ENCODE measurements at places on chromosomes 4 and X.
A peak's percentile ranks its signal among the peaks of the same experiment; 100 is the strongest.

DNA sequence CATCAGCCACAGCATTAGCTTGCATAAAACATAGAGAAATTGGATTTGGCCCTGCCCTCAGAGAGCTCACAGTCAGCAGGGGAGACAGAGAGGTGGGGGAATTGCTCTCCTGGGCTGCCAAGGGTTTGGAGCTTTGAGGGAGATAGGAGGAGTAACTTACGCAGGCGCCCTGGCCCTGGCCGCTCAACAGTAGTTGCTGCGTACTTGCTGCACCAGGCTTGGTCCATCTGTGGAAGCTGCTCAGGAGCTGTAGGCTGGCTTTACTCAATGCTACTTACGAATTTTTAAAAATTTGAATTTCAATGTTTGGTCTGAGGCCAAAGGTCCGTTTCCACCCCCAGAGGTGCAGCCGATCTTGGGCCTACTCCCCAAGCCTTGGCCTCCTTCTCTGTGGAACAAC lies 83.3 kb downstream of the CPZ start:
- no peak for DNase-seq

GRCh38 chrX:123217077-123217476 lies 33.0 kb downstream of the GRIA3 start:
- DNase-seq, result no peak

- DNase-seq, result peak; percentile 25
Observed at GRCh38 chr4:114659386-114660008, 60.9 kb downstream of the UGT8 start.

DNA sequence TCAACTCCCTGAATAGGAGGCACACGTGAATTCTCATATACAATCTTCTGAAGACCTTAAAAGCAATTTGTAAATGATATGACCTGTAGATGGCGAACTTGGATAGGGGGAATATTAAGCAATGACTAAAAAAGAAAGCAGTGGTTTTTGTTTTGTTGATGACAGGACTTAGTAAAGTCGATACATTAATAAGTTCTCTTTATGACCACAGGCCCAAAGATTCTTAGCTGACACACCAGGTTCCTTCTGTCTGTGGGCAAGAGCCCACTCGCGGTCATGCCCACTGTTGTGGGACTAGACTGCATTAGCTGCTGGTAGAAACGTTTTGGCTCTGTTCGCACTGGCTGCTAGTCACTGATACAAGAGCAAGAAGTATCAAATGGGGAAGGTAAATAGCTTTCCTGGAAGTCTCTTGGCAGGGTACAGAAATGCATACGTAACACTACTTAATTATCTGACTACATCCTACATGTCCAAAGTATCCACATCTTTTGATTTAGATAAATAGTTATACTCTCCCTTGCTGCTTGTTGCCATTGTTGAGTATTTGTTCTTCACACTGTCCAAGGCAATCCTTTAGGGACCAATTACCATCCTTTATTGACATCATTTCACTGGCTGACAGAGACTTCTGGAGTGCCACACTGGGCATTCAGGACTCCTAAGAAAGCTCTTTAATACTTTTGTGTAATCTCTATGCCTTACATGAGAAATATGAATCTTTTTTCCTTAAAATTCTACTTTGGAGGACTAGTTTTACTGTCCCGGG lies 31.0 kb downstream of the ALPK1 start:
- no peak for DNase-seq

- no peak for DNase-seq
Observed at GRCh38 chrX:11349661-11350337, 56.6 kb downstream of the AMELX start.

DNA sequence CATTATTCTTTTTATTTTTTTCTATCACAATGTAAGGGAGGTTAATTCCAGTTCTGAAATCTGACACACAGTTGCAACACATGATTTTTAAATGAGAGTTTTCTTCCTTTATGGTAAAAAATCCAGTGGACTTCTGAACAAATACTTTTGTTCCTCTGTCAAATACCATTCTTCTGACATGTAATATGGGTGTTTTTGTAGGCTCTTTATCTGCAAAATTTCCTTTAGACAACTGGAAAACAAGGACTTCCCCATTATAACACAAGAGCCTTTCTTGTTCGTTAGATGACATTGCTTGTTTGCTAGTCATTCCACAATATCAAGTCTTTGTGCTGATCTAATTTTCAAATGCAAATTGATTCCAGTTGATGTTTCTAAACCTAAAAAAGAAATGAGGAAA lies 7.7 kb downstream of the FANCB start:
- no peak for DNase-seq

- no peak for DNase-seq
Observed at GRCh38 chr4:168099195-168099594, 6.9 kb downstream of the ANXA10 start.

DNA sequence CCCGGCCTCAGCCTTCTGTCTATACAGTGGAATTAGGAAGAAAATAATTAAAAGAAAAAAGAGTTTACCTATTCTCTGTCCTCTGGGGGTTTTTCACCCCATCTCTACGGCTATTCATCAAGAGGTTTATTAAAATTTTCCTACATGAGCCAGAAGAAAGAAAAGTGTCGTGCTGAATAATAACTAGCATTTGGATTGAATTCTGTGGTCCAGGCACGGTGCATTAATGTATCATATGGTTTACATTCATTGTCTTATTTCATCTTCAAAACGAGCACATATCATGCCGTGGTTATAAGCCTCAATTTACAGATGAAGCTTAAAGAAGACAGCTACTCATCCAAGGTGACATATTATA lies 5.4 kb upstream of the NAA15 start:
- no peak for DNase-seq

DNA sequence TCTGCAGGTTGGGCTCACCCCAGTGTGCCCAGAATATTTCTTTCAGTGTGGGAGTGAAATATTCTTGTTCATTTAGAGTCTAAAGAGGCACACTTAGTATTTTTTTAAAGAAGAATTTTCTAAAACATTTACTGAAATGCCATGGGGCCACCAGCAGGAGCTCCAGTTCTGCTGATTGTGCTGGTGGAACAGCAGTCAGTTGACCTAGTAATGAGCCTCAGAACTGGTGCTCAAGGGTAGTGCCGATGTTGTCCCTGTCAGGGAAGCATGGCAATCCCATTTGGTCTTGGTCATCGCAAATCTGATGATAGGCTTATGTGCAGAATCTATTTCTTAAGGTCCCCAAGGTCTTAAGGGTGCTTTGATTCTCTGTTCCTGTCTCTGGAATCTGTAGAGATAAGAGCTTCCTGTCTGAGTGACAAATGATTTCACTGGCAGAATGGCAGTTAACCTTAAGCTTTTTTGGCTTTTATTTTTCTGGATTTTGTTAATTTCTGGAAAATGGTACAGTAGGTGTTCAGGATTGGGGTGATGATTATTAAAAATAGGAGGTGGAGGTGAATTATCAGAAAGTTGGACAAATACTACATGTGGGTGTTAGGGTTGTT lies 31.3 kb downstream of the JADE1 start:
- DNase-seq, result no peak

DNA sequence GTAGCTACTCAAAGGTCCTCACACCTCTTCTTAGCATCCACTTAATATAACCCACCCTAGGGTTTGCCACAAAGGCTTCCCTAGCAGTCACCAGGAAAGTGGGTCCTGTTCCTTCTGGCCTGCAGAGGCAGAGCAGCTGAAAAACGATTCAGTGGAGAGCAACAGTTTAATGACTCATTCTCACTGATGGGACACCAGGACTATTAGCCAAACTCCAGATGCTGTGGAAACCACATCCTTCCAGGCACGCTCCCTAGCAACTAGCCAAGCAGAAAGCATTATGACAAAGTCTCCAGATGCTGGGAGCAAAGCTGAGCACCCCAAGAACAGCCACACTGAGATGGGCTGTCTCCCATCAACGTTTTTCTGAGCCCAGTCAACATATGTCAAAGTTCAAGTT lies 30.3 kb upstream of the UTP14A start:
- DNase-seq, result no peak

DNA sequence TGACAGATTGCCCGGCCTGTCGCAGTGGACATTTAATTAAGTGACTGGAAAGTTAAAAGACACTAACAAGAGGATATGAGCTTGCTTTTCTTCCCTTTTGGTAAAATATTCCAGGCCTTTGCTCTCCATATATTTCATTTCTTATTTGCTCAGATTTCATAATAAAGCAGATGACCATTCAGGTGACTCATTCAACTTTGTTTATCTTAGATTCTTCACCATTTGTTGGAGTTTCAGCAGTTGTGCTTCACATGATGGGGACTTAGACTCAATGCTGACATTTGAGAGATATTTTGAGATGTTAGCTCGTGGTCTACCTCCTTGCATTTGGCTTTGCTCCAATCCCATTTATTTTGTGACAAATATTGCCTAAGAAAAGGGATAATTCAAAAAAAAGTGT lies 312.2 kb downstream of the ARHGAP24 start:
- DNase-seq, result no peak

- DNase-seq, result no peak
Observed at GRCh38 chr4:42310358-42310757, 86.9 kb upstream of the SHISA3 start.

DNA sequence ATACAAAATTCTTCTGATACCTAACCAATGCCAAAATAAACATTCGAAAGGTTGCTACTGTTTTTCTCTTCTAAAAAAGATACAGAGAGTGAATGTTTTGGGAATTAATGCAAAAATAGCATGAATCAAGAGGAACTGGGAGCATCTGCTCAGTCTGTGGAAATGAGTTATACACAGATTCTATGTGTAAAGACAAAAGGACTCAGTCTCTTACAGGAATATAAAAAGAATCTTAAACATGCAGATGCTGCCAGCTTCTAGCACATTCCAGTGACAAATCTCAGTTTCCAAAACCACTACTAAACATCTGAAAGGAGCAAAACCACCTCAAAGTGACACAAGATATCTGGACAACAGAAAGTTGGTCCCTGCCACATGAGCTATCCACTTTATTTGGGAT lies 55.0 kb downstream of the PAPSS1 start:
- no peak for DNase-seq

DNA sequence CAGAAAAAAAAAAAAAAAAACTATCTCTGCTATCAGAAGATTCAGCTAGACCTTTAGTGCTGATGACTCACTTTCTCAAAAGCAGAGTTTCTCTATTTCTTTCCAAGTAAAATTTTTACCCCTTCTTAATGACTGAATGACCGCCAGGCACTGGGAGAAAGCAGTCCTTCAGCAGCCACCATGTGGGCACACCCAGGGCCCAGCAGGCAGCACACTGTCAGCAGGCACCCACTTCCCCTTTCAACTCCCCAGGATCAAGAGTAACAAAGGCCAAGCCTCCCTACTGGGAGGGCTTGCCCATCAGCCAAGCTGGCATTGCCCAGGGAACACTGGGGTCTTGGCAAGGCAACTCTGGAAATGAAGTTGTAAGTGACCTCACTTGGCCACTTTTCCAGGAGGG lies 201.9 kb upstream of the MAMLD1 start:
- DNase-seq, result no peak

GRCh38 chrX:63918611-63919010 lies 133.6 kb upstream of the ARHGEF9 start:
- DNase-seq, result no peak

DNA sequence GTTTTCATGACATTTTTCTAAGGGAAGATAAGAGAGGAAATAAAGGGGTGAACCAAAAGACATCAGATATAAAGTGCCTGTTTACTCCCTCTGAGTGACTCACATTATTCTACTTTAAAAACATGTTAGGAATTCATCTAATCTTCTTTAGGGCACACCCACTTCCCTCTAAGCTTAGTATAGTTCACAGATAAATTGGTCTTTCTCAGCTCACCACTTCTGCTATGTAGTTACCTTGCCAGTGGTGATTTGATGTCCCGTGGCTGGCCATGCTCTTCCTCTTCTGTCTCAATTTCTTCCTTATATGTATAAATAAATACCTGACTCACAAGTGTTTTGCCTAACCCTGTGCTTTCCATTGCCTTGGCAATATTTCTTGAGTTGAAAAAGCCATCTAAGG lies 96.8 kb downstream of the PDLIM5 start:
- DNase-seq, result no peak

- DNase-seq, result no peak
Observed at GRCh38 chr4:27098034-27098433, 237.4 kb downstream of the STIM2 start.

GRCh38 chr4:121741751-121742150 lies 23.2 kb downstream of the SMIM43 start:
- no peak for DNase-seq

DNA sequence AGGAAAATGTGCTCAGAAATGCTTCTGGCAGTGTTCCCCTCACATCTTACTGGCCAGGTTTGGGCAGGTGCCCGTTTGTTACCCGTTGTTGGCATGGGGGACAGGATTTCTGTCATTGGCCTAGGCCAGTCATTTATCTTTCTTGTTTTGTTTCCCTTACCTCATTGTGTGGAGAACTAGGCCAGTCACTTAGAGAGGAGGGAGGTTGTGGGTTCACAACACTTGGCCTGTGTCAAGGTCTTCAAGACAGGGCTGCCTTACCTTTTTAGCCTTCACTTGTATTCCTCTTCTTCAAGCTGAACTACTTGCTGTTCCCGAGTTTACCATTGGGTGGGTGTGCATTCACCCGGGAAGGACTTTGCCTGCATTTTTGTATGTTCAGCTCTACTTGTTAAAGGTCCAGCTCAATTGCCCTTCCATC lies 17.7 kb downstream of the SNX25 start:
- DNase-seq, result no peak

DNA sequence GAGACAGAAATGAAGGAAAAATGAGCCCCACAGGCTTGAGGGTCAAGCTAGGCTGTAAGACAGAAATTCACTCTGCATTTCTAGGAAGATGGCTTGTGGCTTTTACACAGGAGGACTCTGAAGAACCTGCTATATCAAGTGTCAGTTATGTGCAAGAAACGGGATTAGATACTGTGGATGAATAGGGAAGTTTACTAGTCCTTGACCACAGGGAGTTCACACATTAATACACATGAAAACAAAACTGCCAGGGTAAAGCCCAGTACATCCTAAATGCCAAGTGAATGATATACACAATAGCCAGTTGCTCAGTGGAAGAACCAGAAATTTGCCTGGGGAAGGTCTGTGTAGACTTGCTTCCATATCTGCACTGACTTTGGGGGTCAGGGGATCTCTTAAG lies 53.5 kb downstream of the TMEM131L start:
- DNase-seq, result no peak

GRCh38 chr4:181083757-181084361 lies 1159.3 kb upstream of the TENM3 start:
- DNase-seq, result no peak

- DNase-seq, result no peak
Observed at GRCh38 chr4:177283167-177283566, 26.5 kb upstream of the NEIL3 start.

DNA sequence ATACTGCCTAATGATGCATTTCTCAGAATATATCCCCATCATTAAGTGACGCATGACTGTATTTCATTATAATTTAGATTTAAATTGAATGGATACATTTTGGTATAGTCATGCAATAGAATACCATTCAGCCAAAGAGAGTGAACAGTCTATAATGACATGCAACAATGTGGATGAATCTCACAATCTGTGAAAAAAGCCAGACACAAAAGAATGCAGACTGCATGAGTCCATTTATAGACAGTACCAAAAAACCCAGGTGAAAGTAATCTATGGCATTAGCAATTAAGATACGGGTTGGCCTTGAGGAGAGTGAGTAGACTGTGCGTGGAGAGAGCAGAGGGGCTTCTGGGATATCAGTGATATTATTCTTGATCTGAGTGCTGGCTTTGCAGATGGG lies 239.7 kb upstream of the PGRMC2 start:
- DNase-seq, result no peak

GRCh38 chr4:81495345-81495744 lies 23.6 kb upstream of the RASGEF1B start:
- no peak for DNase-seq

- no peak for DNase-seq
Observed at GRCh38 chr4:182627996-182628395, 289.2 kb downstream of the DCTD start.

GRCh38 chr4:47270201-47270888 lies 193.2 kb downstream of the COMMD8 start:
- no peak for DNase-seq

- DNase-seq, result no peak
Observed at GRCh38 chrX:135528254-135528653, 7.8 kb downstream of the INTS6L start.
